ENCODE measurements at places on chromosomes 7 and 10. TPM values are rescaled to one million over a fixed set of nuclear protein-coding genes. Genes with fewer than 3 reads are reported as not detected.

DNA sequence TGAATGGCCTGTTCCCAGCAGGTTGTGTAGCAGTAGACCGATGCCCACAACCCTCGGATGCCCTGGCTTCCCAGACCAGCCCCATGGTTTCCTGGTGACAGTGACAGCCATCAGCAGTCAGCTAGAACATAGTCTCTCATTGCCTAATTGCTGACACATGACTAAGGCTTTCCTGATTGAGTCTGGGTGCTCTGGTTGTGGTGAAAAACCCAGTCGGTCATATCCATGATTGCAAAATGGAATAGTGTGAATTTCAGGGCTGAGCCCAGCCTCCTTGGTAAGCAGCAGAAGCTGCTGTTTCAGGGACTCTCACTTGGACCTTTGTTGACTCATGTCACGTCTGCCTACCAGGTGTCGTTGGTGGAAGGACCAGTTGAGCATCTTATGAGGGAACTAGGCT is 36.6 kb downstream of the POR start:
- H3K27ac ChIP-seq: peak overlapping the region; percentile 8
- H3K4me3 ChIP-seq: no peak overlapping the region
- peaks cover 36% of the 10 kb centered on the region for H3K4me1 ChIP-seq
- no peaks in the 10 kb centered on the region for H3K27me3 ChIP-seq
- no peak for DNase-seq

DNA sequence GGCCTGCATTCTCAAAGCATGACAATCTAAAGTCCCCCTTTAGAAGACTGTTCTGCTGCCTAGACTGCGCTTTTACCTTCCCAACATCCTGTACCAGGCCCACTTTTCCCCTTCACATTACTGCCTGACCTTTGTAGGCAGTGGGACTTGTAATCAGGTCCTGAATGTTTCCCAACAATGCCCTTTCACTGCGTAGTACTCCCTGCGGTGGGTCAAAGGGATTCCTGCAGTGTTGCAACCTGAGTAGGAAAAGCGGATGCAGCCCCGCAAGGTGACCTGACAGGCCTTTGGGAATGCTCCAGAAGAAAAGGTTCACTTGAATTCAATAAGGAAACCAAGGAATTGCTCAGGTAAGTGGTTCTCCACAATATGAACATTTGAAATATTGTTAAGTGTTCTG is 4.9 kb upstream of the TCAF1 start:
- no peak for DNase-seq
- H3K27me3 ChIP-seq: no peaks in the 10 kb centered on the region
- H3K4me1 ChIP-seq: peaks cover 10% of the 10 kb centered on the region
- H3K4me3 ChIP-seq: no peak overlapping the region
- no peaks in the 10 kb centered on the region for H3K36me3 ChIP-seq
- H3K27ac ChIP-seq: no peak overlapping the region

DNA sequence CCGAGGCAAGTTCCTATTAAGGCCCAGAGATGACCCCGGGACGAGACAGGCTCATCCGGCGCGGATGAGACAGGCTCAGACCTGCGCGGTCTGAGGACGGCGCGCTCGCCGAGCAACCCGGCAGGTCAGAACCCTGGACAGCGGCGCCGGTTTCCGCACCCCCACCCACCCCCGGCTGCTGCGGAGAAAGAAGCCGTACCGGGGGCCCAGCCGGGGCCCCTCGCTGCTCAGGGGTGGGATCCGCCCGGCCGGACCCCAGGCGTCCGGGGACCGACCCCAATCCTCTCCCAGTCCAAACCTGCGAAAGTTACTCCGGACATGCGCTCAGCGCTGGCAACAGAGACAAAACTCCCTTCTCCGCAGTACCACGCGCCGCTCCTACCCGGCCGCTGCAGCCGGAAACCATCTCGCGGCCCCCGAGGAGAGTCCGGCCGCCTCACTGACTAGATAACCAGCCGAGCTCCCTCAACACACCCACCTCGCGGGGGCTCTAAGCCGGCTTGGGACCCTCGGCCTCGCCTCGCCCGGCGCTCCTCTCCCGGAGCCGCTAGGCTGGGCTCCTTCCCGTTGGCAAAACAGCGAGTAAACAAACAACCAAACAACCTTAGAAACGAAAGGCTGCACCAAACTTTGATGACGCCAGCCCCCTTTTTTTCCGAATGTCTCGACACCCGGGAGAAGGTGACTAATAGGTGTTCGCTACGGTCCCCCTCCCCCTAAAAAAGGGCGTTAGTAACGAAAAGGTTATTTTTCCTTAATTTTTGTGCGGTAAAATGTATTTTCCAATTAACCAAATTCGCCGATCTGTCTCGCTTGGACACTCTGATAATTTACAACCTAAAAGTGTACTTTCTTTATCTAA is 2.3 kb upstream of the DRGX start:
- peak overlapping the region; percentile 48 for H3K4me3 ChIP-seq
- peak; percentile 61 for DNase-seq
- H3K27me3 ChIP-seq: peaks cover 97% of the 10 kb centered on the region
- no peaks in the 10 kb centered on the region for H3K36me3 ChIP-seq

NAT16 gene
- total RNA-seq: not detected

DNA sequence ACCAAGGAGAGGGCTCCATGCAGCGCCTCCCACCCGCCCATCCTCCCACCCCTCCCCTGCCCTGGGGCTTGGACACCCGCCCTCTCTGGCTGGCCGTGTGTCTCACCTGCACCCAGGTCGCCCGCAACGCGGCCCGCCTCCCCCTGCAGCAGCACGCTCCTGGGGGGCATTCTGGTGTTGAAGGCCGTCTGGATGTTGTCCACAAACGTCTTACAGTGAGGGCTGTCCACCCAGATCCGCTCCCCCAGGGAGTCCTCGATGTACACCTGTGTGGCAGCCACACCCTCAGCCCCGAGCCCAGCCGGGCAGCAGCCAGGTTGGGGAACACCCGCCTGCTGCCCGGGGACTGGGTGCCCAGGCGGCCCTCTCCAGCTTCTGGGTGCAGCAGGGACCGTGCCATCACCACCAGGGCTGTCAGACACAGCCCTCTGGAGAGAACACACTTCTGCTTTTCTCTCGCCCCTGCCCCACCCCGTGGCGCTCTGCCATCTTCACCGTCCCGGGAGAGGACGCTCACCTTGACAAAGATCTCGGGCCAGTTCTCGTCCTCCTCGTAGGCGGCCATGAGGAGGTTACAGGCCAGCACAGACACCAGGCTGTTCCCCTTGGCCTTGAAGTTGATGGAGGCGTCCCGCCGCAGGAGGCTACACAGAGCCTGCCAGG is 4.7 kb downstream of the INTS1 start:
- H3K27me3 ChIP-seq: no peaks in the 10 kb centered on the region
- no peak for DNase-seq
- no peak overlapping the region for H3K27ac ChIP-seq

Measured in heart right ventricle (tissue), 16 donors.